IMR-90 (cell line): ENCODE measurements at places on chromosomes 11 and 22. TPM values are rescaled to one million over a fixed set of nuclear protein-coding genes. Genes with fewer than 3 reads are reported as not detected.

- peaks cover 6% of the 10 kb centered on the region for H3K27me3 ChIP-seq
- H3K27ac ChIP-seq: peak overlapping the region; percentile 21
- peaks cover 2% of the 10 kb centered on the region; the same call in 1 of the 2 replicates for H3K4me1 ChIP-seq
- peak overlapping the region; percentile 64 for H3K4me3 ChIP-seq
- no peaks in the 10 kb centered on the region for H3K36me3 ChIP-seq
Measured at GRCh38 chr11:134069426-134070341, 812 bp downstream of the JAM3 start.

Gene PHOX2A
- not detected in 2 replicates for total RNA-seq

DNA sequence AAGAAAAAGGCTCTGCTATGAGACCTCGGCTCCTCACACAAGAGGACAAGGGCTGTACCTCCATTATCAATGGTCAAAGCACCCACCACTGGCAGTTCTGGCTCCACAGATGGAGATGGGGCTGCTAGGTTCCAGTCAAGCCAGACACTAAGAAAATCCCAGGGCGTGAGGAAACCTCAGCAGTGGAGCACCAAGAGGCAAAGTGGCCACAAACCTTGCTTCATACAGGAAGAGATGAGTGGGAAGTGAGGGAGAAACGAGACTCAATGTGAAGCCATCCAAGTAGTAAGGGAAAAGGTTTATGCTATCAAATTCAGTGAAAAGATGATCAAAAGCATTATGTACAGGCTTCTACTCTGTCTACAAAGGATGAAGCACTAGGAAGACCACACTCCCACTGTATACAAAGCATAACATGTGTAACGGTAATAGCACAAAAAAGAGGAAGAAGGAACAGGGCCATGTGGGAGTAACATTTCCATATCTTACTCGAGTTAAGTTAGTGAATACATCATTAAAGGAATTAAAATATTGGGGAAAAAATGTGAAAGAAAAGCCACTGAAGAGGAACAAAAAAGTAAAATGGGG, 27.0 kb downstream of the POLDIP3 start:
- H3K27ac ChIP-seq: no peak overlapping the region
- no peaks in the 10 kb centered on the region for H3K27me3 ChIP-seq
- peaks cover 64% of the 10 kb centered on the region for H3K36me3 ChIP-seq
- H3K4me1 ChIP-seq: no peaks in the 10 kb centered on the region
- DNase-seq: no peak

- H3K27me3 ChIP-seq: no peaks in the 10 kb centered on the region
- peaks cover 15% of the 10 kb centered on the region for H3K4me1 ChIP-seq
- H3K27ac ChIP-seq: no peak overlapping the region
- no peak for DNase-seq
- H3K4me3 ChIP-seq: no peak overlapping the region
Measured at GRCh38 chr11:12380565-12381325, 3.4 kb downstream of the PARVA start.

GRCh38 chr11:2342981-2343380, 34.1 kb upstream of the CD81 start:
- DNase-seq: peak; percentile 12
- peaks cover 8% of the 10 kb centered on the region for H3K27me3 ChIP-seq
- no peak overlapping the region for H3K27ac ChIP-seq
- no peak overlapping the region for H3K4me3 ChIP-seq
- no peaks in the 10 kb centered on the region for H3K4me1 ChIP-seq
- H3K36me3 ChIP-seq: no peaks in the 10 kb centered on the region

Gene C22orf15
- total RNA-seq: 1.7 and 2.3 TPM in 2 replicates

Gene SMARCB1
- 97.5 and 110 TPM in 2 replicates for total RNA-seq

Gene CDC42BPG
- total RNA-seq: under 0.01 TPM in 2 replicates

GRCh38 chr22:42263944-42264343, 6.5 kb downstream of the TCF20 start:
- H3K27ac ChIP-seq: no peak overlapping the region
- H3K36me3 ChIP-seq: no peaks in the 10 kb centered on the region
- no peak overlapping the region for H3K4me3 ChIP-seq
- no peaks in the 10 kb centered on the region for H3K27me3 ChIP-seq

Gene AHNAK
- 695 and 735 TPM in 2 replicates for total RNA-seq

- peak overlapping the region; percentile 63; the same call in 1 of the 2 replicates for H3K27ac ChIP-seq
- no peak overlapping the region for H3K4me3 ChIP-seq
- 0 out of 2 replicates have a peak, but pooled peaks cover 6% of the 10 kb centered on the region for H3K27me3 ChIP-seq
Measured at GRCh38 chr22:32584650-32585049, 110.0 kb downstream of the FBXO7 start.

DNA sequence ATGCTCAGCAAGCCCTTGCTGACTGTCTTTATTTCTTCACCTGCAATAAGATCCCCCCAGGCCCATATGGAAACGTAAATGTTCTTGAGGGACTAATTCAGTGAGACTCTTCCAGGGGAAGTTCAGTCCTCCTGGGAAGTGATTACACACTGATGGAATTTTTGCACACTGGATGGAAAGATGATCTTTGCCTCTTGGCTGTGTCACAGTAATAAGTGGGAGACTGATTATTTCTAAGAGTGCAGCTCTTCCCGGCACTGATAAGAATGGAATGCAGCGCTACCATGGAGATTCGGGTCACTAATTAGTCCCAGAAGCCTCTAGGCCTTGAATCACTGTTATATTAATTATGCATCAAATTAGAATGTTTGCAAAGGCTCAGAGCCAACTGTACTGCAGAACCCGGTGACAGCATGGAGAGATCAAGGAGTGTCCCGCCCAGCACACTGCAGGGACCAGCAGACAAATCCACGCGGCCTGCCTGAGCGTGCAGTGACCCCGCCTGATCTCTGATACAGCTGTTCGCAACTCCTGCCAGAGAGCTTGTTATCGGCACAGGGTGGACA, 178.3 kb downstream of the SNX19 start:
- peaks cover 15% of the 10 kb centered on the region for H3K4me1 ChIP-seq
- H3K27me3 ChIP-seq: no peaks in the 10 kb centered on the region
- H3K27ac ChIP-seq: peak overlapping the region; percentile 93
- peak; percentile 89 for DNase-seq
- no peaks in the 10 kb centered on the region for H3K36me3 ChIP-seq

DNA sequence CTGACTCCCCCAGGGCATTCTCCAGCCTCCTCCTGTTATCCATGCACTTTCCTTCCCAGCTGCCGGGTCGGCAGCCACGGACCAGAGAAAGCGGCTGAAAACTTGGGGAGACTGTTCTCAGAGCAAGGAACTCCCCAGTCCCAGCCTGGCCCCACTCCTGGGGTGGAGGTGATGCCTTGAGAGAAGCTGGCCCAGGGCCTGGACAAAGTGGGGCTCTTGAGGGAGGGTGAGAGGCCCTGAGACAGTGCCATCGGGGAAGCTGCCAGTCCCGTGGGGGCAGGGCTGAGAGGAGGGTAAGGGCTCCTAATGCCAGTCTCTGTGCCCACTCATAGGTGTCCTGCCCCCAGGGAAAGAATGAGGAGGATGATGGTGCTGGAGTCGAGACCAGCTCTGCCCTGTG, 53.8 kb downstream of the FLRT1 start:
- H3K27ac ChIP-seq: no peak overlapping the region
- no peaks in the 10 kb centered on the region; the same call in 1 of the 2 replicates for H3K27me3 ChIP-seq
- no peak overlapping the region for H3K4me3 ChIP-seq
- H3K4me1 ChIP-seq: peaks cover 22% of the 10 kb centered on the region
- DNase-seq: no peak

GRCh38 chr22:42376711-42377554, 55.3 kb downstream of the NFAM1 start:
- DNase-seq: peak; percentile 19
- H3K36me3 ChIP-seq: no peaks in the 10 kb centered on the region
- peaks cover 2% of the 10 kb centered on the region; the same call in 1 of the 2 replicates for H3K4me1 ChIP-seq
- H3K27ac ChIP-seq: no peak overlapping the region
- H3K4me3 ChIP-seq: no peak overlapping the region
- peaks cover 46% of the 10 kb centered on the region for H3K27me3 ChIP-seq

DNA sequence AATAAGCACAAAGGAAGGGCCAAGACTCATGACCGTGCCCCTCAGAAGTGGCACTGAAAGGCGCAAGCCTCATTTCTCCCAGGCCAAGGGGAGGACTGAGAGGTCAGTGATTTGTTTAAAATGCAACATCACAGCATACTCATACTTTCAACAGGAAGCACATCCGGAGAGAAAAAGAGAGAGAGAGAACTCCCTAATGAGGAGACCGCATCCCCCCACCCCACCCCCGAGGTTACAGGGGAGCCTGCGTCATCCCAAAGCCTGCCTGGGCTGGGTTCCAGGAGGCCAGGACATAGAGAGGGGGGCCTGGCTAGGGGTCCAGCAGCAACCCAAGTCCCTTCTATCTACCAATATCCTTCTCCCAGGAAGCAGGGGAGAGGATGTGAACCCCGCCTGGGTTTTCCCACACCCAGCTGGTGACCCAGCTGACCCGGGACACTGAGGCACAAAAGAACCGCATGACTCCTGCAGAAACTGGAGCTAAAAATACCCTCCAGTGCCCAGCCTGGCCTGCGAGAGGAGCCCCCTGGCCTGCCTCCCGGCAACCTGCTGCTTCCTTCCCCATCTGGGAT, 3.8 kb downstream of the CSNK1E start:
- peak overlapping the region; percentile 98 for H3K27ac ChIP-seq
- no peaks in the 10 kb centered on the region for H3K27me3 ChIP-seq
- DNase-seq: peak; percentile 96
- H3K4me3 ChIP-seq: peak overlapping the region; percentile 92

GRCh38 chr11:1034001-1034400, 2.5 kb downstream of the MUC6 start:
- no peak overlapping the region for H3K4me3 ChIP-seq
- no peaks in the 10 kb centered on the region for H3K4me1 ChIP-seq
- H3K27ac ChIP-seq: no peak overlapping the region
- peaks cover 4% of the 10 kb centered on the region; the same call in 1 of the 2 replicates for H3K27me3 ChIP-seq
- no peaks in the 10 kb centered on the region for H3K36me3 ChIP-seq
- no peak for DNase-seq

DNA sequence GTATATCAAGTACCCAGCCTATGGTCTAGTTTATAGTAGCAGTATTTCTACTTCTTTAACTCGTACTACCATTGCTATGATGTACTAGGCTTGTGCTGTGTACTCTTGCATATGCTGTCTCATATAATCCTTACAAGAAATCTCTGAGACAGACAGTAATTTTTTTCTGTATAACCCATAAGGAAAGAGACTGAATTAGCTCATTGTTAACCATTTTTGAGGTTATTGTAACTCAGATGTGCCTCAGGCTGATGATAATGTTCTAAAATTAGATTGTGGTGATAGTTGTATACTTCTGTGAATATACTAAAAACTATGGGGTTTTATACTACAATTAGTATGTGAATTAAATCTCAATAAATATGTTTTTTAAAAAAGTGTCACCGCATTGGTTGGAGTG, 112.2 kb upstream of the RRM1 start:
- no peaks in the 10 kb centered on the region for H3K27me3 ChIP-seq
- no peak overlapping the region for H3K4me3 ChIP-seq
- H3K36me3 ChIP-seq: no peaks in the 10 kb centered on the region
- peaks cover 3% of the 10 kb centered on the region; the same call in 1 of the 2 replicates for H3K4me1 ChIP-seq
- H3K27ac ChIP-seq: no peak overlapping the region
- peak; percentile 64 for DNase-seq

DNA sequence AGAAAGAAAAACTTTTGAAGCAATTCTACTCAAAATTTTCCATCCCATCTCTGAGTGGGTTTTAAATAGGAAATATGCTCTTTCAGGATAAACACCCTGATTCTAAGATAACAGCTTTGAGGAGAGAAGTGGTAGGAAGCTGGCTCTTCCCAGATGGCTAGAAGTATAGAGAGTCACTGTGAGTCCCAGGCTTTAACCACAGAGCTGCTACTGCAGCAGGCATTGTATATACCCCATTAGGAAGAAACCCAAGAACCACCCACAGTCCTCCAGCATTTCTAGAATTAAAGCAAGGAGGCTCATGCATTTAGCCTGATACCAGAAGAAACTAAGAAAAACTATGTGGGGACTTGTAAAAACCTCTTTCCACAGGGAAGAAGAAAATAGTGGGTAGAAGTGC, 1405.6 kb upstream of the TENM4 start:
- DNase-seq: no peak
- H3K4me1 ChIP-seq: no peaks in the 10 kb centered on the region
- no peaks in the 10 kb centered on the region for H3K36me3 ChIP-seq
- no peak overlapping the region for H3K4me3 ChIP-seq
- H3K27ac ChIP-seq: no peak overlapping the region
- no peaks in the 10 kb centered on the region for H3K27me3 ChIP-seq

Gene CLCF1
- 5.0 and 5.6 TPM in 2 replicates for total RNA-seq

Gene HORMAD2
- not detected in 2 replicates for total RNA-seq

DNA sequence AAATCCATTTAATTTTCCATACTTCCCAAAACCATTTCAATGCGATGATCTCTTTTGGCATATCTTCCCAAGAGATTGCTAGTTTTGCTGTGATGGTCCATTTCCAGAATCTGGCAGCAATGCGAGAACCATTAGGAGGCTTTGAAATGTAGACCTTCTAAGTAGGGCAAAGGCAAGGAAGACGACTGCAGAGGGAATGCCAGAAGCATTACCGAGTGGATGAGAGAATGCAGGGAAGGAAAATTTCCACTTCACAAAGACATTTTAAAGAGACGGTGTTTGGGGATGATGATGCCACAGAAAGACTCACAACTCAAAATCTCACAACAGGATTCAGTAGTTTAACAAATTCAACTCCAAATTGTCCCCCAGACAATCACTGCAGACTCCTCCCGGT, 471 bp upstream of the CEP126 start:
- H3K27ac ChIP-seq: peak overlapping the region; percentile 60; the same call in 1 of the 2 replicates
- peak overlapping the region; percentile 97 for H3K4me3 ChIP-seq
- peaks cover 8% of the 10 kb centered on the region for H3K4me1 ChIP-seq
- no peaks in the 10 kb centered on the region for H3K27me3 ChIP-seq
- peak; percentile 49 for DNase-seq
- no peaks in the 10 kb centered on the region for H3K36me3 ChIP-seq

Gene WNT11
- total RNA-seq: not detected in 2 replicates

DNA sequence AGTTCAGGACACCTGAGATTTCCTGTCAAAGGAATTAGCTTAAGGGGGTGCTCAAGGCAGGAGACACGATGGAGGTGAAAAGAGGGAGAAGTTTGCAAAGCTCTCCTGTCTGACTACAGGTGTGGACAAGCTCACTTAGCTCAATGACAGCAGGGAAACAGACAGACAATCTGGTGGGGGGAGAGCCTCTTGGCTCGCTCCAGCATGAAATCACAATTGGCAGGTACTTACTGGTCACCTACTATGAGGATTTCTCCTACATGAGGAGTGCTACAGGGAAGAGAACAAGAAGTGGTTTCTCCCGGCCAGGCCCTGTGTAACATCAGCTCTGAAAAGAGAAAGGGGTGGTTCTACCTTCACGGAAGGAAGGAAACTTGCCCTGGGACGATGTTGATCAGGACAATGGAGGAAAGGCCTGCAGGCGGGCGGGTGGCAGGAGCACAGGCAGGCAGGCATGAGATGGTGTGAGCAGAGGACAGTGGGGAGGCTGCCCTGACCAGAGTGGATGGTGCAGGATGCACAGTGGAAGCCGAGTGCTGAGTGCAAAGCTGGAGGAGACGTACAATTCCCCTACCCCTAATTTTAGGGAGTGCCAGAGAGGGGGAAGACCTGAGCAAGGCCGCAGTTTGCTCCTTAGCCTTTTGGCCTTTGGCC, 57.9 kb upstream of the CRTAM start:
- no peaks in the 10 kb centered on the region for H3K27me3 ChIP-seq
- peaks cover 19% of the 10 kb centered on the region for H3K36me3 ChIP-seq
- no peak overlapping the region for H3K4me3 ChIP-seq
- DNase-seq: no peak

GRCh38 chr11:92638678-92639077, 330.8 kb upstream of the MTNR1B start:
- no peaks in the 10 kb centered on the region for H3K27me3 ChIP-seq
- no peak overlapping the region for H3K4me3 ChIP-seq
- H3K36me3 ChIP-seq: no peaks in the 10 kb centered on the region
- no peak overlapping the region for H3K27ac ChIP-seq
- no peaks in the 10 kb centered on the region for H3K4me1 ChIP-seq
